ENCODE measurements at places on chromosomes 1 and 21. TPM values are rescaled to one million over a fixed set of nuclear protein-coding genes. Genes with fewer than 3 reads are reported as not detected.

DNA sequence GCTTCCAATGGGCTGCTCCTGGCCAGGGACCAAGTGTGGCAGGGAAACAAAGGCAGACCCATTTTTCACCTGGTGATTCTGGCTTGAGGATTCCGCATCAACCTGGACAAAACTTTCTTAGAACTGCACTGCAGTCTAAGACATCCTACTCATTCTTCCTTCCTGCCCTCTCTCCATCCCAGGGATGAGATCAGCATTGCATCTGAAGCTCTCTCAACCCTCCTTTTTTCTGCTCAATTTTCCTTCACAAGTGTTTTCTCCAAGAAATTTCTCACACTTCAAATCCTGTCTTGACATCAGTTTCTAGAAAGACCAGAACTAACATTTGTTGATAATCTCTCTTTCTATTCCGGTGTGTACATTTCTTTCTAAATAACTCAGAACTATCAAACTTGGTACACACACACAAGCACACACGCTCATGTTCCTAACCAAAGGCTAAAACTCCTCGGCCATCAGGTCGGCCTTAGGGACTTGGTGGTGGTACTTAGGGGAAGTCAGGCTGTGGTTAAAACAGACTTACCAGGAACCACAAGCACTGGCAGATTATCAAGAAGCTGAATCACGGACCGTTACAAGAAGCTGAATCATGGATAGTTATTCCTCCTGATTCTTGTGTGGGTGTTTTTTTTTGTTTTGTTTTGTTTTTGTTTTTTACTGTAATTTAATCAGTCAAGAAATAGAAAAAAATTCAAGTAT, 21.0 kb upstream of the CXADR start:
- ATAC-seq: no peak

DNA sequence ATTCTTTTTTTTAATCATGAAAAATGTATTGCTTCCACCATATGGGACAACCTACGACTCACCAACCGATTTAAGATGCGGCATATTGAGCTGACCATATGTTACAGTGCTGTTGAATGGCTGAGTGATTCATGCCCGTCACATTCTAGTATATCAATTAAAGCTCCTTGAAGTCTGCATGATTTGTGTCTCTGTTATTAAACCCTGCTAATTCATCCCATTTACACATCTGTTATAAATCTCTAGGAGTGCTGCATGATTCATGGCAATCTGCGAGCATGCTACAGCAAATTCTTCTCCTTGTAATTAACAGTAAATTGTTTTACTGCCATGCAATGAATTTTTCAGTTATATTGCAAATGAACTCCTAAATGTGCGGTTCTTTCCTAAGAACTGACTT, 239.8 kb downstream of the USH2A start:
- no peak for ATAC-seq

- no peak for ATAC-seq
Measured at GRCh38 chr1:78385744-78386462, 104.9 kb upstream of the PTGFR start.

The IL22RA1 gene
- total RNA-seq: not detected

The C1orf226 gene
- total RNA-seq: 17.5 TPM

The FCRL1 gene
- not detected for total RNA-seq

The CFAP141 gene
- total RNA-seq: not detected

DNA sequence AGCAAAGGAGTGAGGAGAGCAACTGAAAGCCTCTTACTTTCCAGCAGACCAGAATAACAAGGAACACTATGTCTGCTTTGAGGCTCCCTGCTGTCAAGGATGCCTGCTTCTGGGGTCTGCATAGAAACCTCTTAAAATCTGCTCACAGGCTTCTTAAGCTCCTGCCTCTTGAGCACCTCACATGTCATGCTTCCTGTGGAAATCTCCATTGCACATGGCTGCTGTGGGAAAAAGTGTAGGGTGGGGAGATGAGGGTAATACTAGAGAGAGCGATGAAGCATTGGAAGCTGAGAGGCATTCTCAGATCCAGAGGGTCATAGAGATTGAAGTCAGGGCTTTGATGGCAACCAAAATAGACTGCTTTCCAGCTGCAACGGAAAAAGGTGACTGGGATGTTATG, 6.2 kb upstream of the HLX start:
- no peak for ATAC-seq

DNA sequence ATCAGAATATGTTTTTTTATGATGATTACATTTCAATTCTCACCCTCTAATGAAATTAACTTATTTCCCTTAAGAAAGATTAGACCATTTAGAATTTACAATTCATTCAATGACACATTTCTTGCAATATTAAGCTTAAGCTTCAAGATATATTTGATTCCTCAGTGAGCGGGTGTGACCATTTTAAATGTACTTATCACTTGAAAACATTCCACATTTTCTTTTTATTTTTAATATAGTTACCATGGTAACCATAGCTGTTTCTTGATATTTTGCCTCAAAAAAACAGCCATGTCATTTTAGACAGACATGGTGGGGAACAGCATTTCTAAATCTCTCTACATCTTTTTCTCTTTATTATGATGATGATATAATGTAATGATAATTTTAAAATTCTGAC, 1029.0 kb upstream of the B3GALT2 start:
- ATAC-seq: no peak

The CD101 gene
- 0.73 TPM for total RNA-seq

GRCh38 chr1:87386217-87386790, 57.6 kb downstream of the LMO4 start:
- no peak for ATAC-seq

The WDTC1 gene
- 48.1 TPM for total RNA-seq

- peak; percentile 81 for ATAC-seq
Measured at GRCh38 chr1:85048296-85049064, at the start of gene MCOLN3. Gene MCOLN3, minus strand, starts transcription at chr1:85048500. Its CDS starts 3,140 bp downstream, at chr1:85045360.

DNA sequence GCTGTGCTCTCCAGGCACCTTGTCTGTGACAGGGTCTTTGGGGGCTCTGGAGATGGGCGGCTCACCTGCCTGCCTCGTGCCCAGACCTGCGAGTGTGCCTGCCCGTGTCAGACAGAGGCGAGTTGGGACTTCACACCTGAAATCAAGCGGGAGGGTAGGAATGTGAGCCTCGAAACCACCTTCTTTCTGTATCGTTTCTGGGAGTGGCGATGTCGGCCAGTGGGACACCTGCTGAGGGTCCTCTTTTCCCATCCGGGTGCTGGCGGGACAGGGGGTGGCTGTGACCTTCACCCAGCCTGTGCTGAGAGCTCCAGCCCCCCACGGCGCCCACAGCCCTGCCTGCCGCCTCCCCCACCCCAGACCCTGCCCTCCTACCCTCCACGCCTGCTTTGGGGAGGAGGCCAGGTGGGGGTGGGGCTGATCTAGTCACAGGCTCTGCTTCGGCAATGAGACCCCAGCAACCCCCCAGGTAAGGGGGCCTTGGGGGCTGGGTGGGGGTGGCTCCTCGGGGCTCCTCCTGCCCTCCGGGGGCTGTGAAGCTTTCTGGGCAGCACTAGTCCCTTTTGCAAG, 15.6 kb upstream of the FAAP20 start:
- ATAC-seq: no peak

GRCh38 chr1:200486634-200487033, 76.8 kb upstream of the ZNF281 start:
- no peak for ATAC-seq

GRCh38 chr1:10635085-10635896, 160.5 kb downstream of the PEX14 start:
- peak; percentile 39 for ATAC-seq

DNA sequence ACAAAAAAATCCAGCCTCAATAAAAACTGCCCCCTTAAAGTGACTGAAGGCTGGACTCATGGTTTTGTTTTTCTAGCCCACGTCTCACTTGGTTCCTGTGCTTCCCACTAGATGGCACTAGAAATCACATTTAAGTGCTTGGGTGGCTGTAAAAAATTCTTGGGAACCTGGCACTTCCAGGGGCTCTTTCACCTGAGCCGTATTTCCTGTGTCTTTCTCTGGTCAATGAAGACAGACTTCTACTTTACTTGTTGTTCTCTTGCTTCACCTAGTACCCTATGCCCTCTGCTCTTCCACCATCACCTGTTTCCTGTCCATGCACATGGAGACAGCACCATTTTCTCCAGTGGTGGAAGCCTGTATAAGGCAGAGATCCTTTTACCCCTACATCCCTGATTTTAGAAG, 20.0 kb downstream of the METTL13 start:
- ATAC-seq: peak; percentile 52

GRCh38 chr1:75785320-75785982, 605 bp upstream of the RABGGTB start:
- ATAC-seq: peak; percentile 59

The ZNF593OS gene
- total RNA-seq: not detected

The CLCNKA gene
- total RNA-seq: not detected

DNA sequence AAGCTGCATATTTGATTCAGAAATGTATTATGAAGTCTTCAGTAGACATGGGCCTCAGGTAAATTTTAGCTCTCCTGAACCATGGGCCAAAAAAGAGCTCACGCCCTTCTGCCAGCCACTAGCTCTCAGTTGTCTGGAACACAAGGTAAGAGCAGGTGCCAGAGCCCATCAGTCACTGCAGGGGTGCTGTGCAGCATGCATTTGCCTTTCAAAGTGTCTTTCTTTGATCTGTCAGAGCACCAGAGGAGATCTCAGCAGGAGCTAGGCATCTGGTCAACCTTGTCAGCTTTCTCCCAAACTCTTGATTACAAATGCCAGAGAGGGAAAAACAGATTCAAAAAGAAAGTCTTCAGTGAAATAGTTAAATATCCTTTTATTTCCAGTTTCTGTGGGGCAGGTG, 332.3 kb downstream of the COL11A1 start:
- ATAC-seq: no peak

DNA sequence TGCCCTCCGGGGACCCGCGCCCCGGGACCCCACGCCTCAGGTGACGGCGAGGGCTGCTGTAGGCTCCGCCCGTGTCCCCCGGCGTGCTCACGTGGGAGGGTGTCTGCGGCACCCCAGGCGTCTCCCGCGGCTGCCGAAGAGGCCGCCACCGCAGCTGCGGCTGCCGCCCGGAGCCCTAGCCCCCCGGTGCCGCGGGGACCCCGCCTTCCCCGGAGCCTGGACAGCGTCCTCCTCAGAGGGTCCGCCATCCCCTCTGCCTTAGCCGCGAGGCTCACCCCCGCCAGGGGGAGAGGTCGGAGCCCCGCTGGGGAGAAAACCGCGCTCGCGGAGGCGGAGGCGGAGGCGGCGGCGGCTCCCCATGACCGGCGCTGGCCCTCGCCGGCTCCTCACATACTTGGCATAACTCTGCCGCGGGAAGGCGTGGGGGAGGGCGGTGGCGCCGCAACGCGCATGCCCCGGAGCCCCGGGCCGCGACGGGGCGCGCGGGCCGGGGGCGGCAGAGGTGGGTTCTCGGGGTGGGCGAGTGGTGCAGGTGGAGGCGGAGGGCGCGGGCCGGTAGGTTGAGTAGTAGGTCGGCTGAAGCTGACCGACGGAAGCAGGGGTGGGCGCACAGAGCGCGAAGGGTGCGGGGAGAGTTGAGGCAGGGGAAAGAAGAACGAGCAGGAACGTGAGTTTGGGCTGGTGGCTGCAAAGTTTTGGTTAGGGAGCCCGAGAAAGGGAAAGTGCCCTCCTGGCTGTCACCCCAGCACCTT, 700 bp upstream of the SYDE2 start:
- peak; percentile 86 for ATAC-seq

GRCh38 chr1:154960446-154961136, 991 bp downstream of the PYGO2 start:
- ATAC-seq: no peak

The KIF26B gene
- 0.62 TPM for total RNA-seq

- ATAC-seq: peak; percentile 74
Measured at GRCh38 chr1:175072099-175072951, 4.7 kb downstream of the TNN start.

The ALG14 gene
- 0.62 TPM for total RNA-seq

The FAF1 gene
- total RNA-seq: 73.1 TPM

DNA sequence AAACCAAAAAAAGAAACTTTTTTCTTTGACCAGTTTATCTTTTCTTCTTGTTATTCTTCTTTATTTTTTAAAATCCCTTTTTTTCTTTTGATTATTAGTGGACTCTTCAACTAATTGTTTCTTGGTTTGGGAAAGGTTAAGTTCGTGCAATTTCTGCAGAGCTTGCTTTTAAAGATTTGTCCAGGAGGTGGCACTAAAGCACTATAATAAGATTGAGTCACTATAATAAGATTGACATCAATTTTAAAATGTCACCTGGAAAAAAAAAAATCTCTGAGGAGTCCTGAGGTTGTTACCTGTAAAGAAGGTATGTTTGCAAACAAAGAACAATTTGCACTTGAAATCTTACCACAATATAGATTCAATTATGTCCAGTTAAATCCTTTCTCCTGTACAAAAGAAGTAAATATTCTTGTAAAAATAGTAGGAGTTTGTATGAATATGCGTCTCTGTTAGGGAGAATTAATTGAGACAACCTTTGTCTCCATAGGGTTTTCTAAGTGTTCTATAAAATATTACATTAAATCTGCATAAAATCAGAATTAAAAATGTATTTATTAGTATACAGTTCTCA, 166.7 kb downstream of the ADGRL4 start:
- ATAC-seq: no peak

- no peak for ATAC-seq
Measured at GRCh38 chr1:77659879-77660593, 22.4 kb downstream of the ZZZ3 start.

The ZYG11A gene
- not detected for total RNA-seq

DNA sequence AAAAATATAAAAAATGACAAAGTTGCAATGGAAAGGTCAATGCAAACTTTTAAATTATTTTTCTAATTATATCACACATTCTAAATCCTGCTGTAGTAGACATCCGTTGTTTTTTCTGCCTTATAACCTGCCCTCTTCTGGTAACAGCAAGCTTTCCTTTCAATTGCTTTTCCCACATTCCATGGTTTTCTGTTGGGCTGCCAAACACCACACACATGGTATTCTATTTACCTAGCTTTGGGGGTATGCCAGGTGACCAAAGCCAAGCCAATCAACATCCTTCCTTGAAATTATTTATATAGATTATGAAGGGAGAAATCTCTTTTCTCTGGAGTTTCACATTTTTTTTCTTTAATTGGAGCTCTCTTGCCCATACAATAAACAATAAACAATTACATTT, 3.4 kb upstream of the LAMC1 start:
- ATAC-seq: no peak

The EDN2 gene
- 1.1 TPM for total RNA-seq

- ATAC-seq: no peak
Measured at GRCh38 chr1:147542569-147542897, 1.2 kb downstream of the BCL9 start.

The APOBEC4 gene
- not detected for total RNA-seq

DNA sequence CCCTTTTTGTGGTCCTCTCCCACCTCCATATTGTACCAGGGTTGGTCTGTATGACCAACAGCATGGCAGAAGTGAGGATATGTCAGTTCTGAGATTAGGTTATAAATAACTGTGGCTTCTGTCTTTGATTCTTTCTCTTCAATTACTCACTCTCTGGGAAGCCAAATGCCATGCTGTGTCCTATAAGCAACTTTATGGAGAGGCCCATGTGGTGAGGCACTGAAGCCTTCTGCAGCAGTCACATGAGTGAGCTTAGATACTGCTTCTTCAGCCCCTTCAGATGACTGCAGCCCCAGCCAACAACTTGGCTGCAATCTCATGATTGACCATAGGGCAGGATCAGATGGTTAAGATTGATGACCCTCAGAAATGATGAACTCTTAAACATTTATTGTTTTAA, 34.0 kb upstream of the SAMD13 start:
- ATAC-seq: no peak

Data from gastroesophageal sphincter (tissue), 4 donors.